ENCODE measurements at places on chromosomes 6 and 20. TPM values are rescaled to one million over a fixed set of nuclear protein-coding genes. Genes with fewer than 3 reads are reported as not detected.
A peak's percentile ranks its signal among the peaks of the same experiment; 100 is the strongest.

The CLPSL2 gene
- total RNA-seq: not detected

DNA sequence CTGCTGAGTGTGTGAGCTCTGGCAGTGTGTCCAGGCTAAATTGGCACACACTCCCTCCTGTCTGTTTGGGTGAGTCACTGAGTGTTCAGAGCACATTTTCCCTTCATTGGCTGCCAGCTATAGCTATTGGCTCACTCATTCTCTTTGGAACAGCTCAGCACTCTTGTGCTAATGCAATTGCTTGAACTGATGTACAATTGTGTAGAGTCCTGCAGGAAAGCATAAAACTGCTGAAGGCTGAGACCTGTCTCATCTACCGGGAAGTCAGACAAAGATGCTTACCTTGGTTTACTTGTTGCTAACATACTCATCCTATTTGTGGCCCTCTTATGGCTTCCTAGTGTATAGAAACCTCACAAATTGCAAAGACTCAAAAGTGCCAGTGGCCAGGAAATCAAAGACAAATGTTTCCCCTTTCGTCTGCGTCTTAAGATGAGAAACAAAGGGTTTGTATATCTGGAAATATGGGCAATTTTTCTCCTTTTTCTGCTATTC lies 351.0 kb downstream of the BCKDHB start:
- H3K27me3 ChIP-seq: no peaks in the 10 kb centered on the region
- no peak overlapping the region for H3K4me3 ChIP-seq
- no peak overlapping the region for H3K27ac ChIP-seq
- H3K36me3 ChIP-seq: no peaks in the 10 kb centered on the region

DNA sequence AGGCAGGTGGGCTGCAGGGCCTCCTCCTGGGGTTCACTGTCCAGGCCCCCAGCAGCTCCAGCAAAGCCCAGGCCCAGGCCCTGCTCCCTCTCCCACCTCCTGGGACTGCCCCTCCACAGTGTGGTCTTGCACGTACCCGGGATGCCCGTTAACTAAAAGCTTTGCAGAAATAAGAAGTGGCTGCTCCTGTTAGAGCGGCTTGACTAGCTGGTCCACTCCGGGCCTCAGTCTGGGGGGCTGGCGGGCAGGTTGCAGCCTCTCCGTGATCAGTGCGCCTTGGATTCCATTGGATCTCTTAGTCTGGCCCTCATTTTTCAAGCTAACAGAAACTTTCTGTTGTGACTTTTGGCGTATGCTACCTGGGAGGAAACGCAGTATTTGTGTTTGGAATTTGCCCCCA lies 26.9 kb downstream of the SLCO4A1 start:
- H3K4me3 ChIP-seq: no peak overlapping the region
- no peaks in the 10 kb centered on the region for H3K4me1 ChIP-seq
- no peak for DNase-seq
- H3K27me3 ChIP-seq: no peaks in the 10 kb centered on the region
- H3K27ac ChIP-seq: no peak overlapping the region

The TTI1 gene
- total RNA-seq: 10.8 TPM

DNA sequence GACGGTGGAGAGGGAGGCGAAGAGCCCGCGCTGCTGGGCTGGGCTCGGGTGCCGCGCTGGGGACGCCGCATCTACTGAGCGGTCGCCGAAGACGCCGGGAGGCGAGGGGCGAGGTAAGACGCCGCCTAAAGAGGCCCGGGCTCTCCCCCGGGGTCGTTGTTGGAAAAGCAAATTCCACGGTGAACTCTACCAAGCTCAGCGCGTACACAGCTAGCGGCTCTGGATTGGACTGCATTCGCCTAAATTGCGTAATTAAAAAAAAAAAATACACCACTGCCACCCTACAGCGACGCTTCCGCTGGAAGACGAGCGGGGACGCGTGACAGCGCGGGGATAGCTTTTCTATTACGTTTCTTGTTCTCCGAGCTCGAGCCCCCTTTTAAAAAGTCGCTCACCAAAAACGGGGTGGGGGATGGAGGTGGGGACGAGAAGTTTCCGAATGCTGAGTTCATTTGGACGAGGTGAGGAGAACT lies 92.0 kb upstream of the PRDM1 start:
- no peaks in the 10 kb centered on the region for H3K4me1 ChIP-seq
- peak overlapping the region; percentile 54 for H3K27ac ChIP-seq
- no peaks in the 10 kb centered on the region for H3K36me3 ChIP-seq
- DNase-seq: no peak
- H3K27me3 ChIP-seq: peaks cover 14% of the 10 kb centered on the region
- peak overlapping the region; percentile 41 for H3K4me3 ChIP-seq

- peaks cover 82% of the 10 kb centered on the region for H3K36me3 ChIP-seq
- H3K27me3 ChIP-seq: no peaks in the 10 kb centered on the region
- H3K4me3 ChIP-seq: no peak overlapping the region
- no peak for DNase-seq
These were observed 25.2 kb downstream of the PYGB start for GRCh38 chr20:25273046-25273445.
